ENCODE measurements at places on chromosomes 7 and 10. TPM values are rescaled to one million over a fixed set of nuclear protein-coding genes. Genes with fewer than 3 reads are reported as not detected.

ANXA8 gene
- 0.16 TPM for total RNA-seq

AMZ1 gene
- total RNA-seq = 0.16 TPM

GRCh38 chr10:7480742-7481367 lies 70.0 kb upstream of the SFMBT2 start:
- DNase-seq = peak; percentile 63
- no peaks in the 10 kb centered on the region for H3K4me1 ChIP-seq
- H3K4me3 ChIP-seq = no peak overlapping the region
- no peaks in the 10 kb centered on the region for H3K36me3 ChIP-seq

GRCh38 chr10:114607358-114607998 lies 50.6 kb downstream of the ABLIM1 start:
- H3K36me3 ChIP-seq = no peaks in the 10 kb centered on the region
- H3K4me3 ChIP-seq = no peak overlapping the region
- no peak for DNase-seq
- peak overlapping the region; percentile 51 for H3K27ac ChIP-seq
- H3K27me3 ChIP-seq = no peaks in the 10 kb centered on the region

DNA sequence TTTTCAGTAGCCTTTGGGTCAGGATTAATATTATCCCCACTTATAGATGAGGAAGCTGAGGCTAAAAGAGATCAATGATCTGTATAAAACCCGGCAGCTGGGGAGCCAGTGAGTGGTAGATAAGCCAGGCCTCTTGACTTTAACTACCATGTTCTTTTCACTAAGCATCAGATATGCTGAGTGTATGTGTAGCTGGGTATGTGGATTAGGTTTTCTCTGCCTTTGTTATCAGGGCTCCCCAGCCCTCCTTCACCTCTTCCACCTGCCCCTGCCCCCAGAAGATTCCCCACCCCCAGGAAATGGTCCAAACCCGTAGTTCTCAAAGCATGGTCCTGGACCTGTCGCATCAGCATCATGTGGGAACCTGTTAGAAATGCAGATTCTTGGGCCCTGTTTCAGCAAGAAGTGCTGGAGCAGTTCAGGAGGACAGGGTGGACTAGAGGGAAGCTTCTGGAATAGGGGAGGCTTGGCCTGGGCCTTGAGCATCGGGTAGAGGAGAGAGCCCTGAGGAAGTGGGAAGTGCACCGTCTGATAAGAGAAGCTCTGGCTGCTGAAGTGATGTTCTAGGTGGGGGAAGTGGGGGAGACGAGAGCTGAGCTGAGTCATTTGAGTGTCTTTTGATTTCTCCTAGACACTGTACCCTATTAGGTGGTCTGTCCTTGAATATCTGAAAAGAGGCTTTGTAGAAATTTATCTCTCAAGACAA lies 101.3 kb downstream of the HIF1AN start:
- no peak overlapping the region for H3K27ac ChIP-seq
- no peak overlapping the region for H3K4me3 ChIP-seq
- H3K36me3 ChIP-seq = no peaks in the 10 kb centered on the region
- DNase-seq = no peak
- H3K4me1 ChIP-seq = no peaks in the 10 kb centered on the region
- H3K27me3 ChIP-seq = peaks cover 2% of the 10 kb centered on the region

All from kidney (tissue), 22 donors.